GM20000 (cell line): ENCODE measurements at places on chromosomes 11 and 22.

- no peak for DNase-seq
These were observed 18.9 kb downstream of the UQCR10 start for GRCh38 chr22:29786031-29786430.

DNA sequence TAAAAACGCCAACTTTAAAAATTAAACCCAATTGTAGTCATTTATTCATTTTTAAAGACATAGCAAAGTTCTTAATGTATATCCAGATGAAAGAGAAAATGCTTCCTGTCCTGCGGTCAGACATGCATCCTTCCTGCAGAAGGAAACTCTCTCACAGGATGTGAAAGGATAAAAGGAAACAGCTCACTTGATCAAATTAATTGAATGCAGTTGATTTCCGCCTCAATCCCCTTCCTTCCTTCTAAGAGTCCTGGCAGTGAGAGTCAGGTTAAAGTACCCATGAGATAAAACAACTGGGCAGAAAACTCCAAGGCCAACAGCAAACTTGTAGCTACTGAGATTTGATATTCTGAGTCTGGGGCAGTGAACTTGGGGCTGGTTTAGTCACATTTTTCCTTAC, 38.5 kb downstream of the CWC15 start:
- DNase-seq = no peak

- no peak for DNase-seq
These were observed 7.3 kb upstream of the PLEKHA7 start for GRCh38 chr11:17021511-17021910.

DNA sequence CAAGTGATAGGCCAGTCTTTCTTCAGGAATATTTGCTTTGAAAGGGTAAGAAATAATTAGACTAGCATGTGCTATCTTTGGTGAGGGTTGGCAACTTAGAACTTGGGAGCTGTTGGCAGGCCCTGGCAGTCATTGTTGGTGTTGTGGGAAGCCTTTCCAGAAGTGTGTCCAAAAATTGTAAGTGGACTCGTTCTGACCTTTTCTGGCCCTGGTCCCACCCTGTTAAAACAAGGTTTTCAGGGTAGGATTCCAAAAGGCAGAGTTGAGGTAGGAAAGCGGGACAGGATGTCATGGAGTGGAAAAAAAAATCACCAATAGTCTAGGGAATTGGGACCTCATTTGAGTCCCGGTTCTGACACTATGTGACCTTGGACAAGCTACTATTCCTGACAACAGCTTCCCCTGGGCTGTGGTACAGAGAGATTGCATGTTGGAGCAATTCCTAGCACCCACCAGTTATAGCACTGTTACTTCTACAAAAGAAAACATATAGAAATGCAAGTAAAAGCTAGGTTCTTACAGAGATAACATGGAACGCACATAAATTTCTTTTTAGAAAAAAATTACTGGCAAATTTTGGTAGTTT, 299.3 kb upstream of the DDI1 start:
- DNase-seq = no peak

GRCh38 chr11:126918556-126918955, 82.0 kb downstream of the KIRREL3 start:
- DNase-seq = no peak

- no peak for DNase-seq
These were observed 1.0 kb downstream of the SRPRA start for GRCh38 chr11:126267650-126268049.

- DNase-seq = no peak
These were observed 400.0 kb downstream of the LARGE1 start for GRCh38 chr22:33519974-33520903.

GRCh38 chr11:43942662-43943371, 380 bp downstream of the C11orf96 start:
- peak; percentile 56 for DNase-seq

- DNase-seq = no peak
These were observed 22.0 kb downstream of the JAML start for GRCh38 chr11:118202599-118203422.

- no peak for DNase-seq
These were observed 202.5 kb upstream of the CADM1 start for GRCh38 chr11:115706626-115707135.

- DNase-seq = no peak
These were observed 2.6 kb downstream of the KCNK7 start for GRCh38 chr11:65592858-65593517.

DNA sequence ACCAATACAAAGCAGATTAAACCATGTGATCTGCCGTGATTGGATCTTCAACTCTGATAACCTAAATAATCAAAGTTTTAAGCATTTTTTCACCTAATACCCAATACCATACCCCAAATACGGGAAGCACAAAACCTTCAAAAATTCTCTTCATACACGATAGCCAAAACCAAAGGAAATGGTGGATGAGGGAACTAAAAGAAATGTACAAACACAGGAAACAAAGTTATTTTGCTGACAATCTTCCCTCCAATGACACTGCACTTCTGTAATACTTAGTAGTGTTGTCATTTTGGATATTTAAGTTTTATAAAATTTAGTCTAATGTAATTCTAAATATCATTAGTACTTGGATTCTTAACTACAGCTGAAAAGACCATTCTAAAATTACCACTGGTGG, 27.0 kb downstream of the CSTF3 start:
- no peak for DNase-seq

DNA sequence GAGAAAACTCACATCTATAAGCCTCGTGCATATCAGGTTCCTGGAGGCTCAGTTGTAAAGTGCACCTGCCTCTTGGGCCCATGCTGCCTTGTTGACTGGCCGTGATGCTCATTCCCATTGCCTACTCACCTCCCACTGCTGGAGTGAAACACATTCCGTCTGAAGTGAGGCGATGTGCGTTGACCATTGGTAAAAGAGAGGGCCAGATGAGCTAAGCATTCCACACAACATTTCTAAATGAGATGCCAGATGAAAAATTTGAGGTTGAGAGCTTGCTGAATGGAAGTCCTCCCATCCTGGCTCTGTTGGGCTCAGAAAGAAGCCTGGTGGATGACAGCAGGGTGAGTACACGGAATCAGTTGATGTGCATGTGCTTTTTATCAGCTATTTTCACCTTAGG, 8.6 kb upstream of the ADAMTS15 start:
- no peak for DNase-seq

DNA sequence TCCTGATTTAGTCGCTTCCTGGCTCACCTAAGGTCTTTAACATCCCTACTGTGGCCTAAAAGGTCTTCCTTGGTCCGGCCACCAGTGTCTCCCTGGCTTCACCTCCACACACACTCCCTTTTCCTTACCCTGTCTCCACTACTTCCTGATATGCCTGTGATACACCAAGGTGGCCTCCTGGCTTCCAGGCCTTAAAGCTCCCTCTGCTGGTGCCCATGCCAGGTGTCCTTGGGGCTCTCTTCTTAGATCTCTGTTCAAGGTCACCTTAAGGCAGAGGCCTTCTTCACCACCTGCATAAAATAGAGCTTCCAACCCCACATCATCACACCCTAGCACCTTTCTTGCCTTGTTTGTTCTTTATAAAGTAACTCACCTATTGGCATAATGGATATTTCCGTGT, 787.7 kb downstream of the NTM start:
- peak; percentile 14 for DNase-seq

- DNase-seq = no peak
These were observed 1303.4 kb downstream of the TBC1D22A start for GRCh38 chr22:48065892-48066291.

GRCh38 chr22:25746012-25746373, 4.0 kb downstream of the MYO18B start:
- DNase-seq = no peak

DNA sequence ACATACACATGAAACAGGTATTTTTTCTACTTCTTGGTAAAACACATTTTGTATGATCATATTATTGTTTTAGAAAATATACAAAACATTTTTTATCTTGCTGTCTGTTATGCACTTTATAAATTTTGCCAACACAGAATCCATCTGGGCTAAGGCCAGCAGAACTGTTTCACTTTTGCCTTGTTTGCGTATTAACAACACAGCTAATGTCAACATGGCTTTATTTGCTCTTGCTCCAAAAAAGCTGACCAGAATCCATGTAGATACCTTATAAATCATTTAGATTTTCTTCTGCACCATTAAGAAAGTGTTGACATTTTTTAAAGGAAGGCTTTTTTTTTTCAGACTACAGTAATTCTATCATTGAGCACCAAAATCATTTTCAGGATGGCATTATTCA, 58.1 kb upstream of the PGR start:
- no peak for DNase-seq

DNA sequence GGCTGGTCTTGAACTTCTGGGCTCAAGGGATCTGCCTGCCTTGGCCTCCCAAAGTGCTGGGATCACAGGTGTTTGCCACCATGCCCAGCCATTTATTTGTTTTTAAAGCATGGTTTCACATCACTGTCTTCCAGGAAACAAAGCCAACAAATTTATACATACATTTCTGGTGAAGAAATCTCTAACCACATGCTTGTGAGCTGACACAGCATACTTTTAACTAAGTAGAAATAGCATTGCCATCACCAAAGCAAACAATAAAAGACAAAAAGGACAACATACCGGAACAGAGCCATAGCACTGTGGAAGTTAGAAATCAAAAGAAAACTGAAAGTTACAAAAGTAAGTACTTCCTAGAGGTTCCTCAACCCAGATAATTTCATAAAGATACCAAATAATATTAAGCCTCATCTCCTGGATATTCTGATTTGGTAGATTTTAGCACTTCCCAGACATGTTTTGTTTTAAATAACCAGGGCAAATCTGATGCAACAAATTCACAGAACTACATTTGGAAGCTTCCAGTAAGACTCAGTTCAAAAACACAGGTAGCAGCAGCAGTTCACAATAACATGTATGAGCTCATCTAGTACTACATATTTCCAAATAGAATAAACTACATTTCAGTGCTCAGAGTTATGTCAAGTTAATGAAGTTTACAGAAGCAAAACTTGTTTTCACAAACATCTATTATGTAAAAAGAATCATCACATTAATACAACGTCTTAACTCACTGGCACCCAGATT, 70.6 kb downstream of the RRAS2 start:
- no peak for DNase-seq

DNA sequence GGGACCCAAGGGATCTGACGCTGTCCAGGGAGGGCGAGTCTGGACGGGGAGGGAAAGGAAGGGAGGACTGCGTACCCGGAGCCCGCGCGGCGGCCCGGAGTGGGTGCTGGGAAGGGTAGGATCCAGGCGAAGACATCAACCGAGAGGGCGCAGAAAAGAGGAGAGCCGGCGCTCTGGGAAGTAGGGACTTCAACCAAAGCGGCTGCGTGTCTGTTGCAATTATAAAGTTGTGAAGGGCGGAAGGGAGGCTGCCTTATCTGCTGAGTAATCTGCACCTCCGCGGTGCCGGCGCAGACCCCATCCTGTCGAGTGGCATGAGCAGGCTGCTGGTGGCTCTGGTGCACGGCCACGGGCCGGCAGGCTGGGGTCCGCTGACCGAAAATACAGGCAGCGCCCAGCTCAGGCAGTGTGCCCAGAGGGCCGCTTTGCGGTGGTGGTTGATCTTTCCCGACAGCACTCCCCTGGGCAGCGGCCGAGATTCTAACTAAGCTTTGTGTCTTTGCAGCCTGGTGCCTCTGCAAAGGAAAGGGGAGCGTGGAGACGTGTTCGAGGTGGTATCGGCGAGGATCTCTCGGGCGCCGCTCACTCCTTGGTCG, 978 bp downstream of the C11orf87 start:
- DNase-seq = peak; percentile 15

DNA sequence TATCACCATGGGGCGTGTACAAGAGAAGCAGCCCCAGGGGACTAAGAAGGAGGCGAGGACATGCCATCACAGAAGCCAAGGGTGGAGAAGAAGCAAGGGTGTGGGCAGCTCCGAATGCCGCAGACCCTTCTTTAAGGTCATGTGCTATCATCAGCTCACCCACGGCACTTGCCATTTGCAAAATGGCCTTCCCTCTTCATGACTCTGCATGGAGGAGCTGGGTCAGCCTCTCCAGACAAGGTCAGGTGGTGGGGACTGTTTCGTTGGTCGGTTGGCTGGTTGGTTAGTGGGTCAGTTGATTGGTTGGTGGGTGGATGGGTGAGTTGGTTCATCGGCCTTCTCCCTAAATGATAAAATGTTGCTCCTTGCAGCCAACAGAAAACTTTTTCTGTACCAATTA, 622.5 kb downstream of the TBC1D22A start:
- no peak for DNase-seq

- no peak for DNase-seq
These were observed 40.5 kb downstream of the TPCN2 start for GRCh38 chr11:69089258-69089657.

DNA sequence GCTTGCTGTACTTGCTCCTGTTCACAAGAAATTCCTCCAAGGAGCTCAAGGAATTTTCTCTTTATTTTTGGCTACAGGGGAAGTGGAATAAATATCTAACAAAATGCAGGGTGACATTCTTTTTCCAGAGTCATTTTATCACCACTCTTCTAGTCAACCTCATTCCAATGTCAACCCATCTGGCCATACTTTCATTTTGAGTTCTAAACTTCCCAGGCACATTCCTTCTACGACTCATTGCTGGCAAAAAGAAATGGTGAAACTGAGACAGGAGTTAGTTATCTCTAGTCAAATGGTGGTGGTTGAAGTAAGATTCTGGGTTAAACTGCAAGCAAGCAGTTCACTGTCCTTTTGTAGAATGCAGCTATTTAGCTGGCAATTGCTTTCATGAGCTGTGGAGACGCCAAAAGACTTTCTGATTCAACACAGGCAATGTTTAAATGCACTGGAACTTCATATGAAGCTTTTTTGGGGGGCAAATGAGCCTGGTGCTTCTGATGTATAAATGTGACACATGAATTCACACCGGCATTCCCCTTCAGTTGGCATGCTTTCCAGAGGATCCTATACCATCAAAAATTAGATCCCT, 304.6 kb downstream of the CADM1 start:
- DNase-seq = no peak

- no peak for DNase-seq
These were observed 45.6 kb downstream of the TRMU start for GRCh38 chr22:46381142-46381541.

GRCh38 chr11:60891103-60891741, 15.2 kb downstream of the PRPF19 start:
- DNase-seq = no peak

DNA sequence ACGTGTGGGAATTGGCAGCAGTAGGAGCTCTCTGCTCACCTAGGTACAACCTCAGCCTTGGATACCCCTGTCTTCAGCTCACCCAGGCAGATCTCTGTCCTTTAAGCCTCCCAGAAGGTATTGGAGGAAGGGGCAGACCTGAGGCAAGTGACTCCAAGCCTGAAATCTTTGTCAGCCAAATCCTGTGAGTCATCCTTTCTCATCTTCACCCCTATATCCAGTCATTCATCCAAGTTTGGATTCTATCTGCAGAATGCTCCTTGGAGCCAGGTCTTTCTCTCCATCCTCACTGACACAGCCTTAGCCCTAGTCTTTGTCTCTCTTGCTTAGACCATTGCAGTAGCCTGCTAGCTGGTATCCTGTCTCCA, 10.4 kb upstream of the THY1 start:
- DNase-seq = no peak

GRCh38 chr22:42895087-42895486, 38.0 kb upstream of the ARFGAP3 start:
- peak; percentile 66 for DNase-seq

GRCh38 chr11:91946397-91946951, 278.1 kb upstream of the FAT3 start:
- DNase-seq = no peak
